ENCODE measurements at places on chromosomes 7 and 10.

DNA sequence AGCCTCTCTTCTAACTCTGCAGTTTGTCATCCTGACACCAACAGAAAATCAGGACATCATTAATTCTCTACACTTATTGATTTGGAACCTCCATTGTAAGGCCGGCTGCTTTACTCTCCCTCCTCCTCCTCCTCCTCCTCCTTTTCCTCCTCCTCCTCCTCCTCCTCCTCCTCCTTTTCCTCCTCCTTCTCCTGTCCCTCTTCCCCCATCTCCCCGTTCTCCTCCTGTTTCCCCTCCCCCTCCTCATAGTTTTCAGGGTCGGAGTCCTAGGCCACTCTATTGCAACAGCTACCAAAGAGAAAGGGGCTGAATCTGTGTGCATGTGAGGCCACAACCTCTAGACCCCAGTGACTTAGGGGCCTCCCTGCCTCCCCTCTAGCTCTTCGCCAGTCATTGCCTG lies 136.1 kb downstream of the HECW1 start:
- no peak for DNase-seq

DNA sequence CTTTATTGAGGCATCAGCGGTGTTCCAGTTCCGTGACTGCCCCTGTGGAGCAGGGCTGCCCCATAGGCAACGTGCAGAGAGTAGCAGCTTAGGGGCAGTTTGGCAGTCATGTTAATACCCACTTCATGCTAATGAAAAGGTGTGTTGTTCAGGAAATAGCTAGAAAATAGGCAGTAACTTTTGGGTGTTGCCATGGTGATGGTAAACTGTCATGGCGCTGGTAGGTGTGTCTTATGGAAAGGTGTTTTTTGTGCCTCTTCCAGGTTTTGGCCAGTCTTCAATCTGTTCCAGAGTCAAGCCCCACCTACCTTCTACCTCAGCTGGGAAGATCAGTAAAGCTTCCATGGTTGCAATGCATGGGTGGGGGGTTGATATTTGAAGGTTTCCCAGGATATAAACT lies 36.3 kb upstream of the MINDY3 start:
- no peak for DNase-seq

DNA sequence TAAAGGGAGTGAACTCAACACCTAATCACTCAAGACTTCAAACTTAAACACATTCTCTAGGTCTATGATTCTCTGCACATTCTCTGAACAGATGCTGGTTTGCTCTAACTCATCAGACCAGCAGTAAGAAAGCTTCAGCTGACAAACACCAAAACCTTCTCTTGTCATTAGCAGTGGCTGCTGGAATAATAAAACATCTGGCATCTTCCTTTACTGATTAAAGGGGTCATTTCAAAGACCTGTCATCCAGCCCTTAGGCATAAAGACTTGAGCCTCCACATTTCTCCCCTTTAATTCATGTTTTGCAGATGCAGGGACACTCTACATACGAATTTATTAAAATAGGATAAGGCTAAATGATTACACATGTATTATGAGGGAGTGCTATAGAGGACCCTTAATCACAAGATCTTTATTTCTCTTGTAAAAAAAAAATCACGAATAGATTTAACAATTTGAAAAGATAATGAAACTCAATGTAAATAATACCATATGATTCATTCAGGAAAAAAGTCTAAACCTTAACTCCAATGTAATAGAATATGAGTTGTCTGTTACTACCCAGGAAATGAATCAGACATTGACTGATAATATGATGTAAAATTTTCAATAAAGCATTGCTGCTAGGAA lies 152.4 kb upstream of the GNAI1 start:
- DNase-seq = no peak

DNA sequence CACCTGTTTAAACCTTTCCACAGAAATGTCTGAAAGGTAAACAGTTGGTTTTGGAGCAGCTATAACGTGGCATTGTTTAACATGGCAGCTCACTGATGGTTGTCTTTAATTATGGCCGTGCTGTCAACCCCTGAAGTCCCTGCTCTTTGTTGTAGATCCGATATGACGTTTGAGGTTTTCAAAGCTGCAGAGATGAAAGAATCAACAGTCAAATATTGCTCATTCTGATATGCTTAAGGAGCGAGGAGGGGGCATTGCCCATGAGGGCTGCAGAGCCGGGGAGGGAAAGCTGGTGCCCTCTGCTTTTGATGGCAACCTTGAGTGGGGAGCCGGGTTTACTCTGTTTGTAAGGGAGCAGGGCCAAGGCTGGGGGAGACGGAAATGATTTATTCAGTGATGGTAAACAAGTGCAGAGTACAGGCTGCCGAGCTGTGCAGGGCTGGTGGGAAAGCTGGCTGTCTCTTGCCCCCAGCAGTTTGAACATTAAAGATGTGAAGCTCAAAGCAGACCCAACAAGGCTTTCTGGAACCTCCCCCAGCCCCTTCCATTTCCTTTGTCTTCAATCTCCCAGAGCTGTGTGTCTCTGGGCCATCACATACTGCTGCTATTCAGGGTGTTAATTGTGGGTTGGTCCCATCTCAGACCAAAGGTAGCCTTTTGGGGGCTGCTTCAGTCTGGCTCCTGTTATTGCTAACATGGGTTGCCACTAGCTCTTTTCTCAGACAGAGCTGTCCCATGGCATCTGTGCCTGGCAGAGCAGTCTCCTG lies 345.5 kb downstream of the LRMDA start:
- no peak for DNase-seq

GRCh38 chr10:23472181-23472580 lies 33.3 kb downstream of the OTUD1 start:
- no peak for DNase-seq

- DNase-seq = no peak
Observed at GRCh38 chr10:69953851-69954250, 98.8 kb upstream of the MACROH2A2 start.

GRCh38 chr10:123795846-123796590 lies 95.6 kb downstream of the CPXM2 start:
- DNase-seq = no peak

DNA sequence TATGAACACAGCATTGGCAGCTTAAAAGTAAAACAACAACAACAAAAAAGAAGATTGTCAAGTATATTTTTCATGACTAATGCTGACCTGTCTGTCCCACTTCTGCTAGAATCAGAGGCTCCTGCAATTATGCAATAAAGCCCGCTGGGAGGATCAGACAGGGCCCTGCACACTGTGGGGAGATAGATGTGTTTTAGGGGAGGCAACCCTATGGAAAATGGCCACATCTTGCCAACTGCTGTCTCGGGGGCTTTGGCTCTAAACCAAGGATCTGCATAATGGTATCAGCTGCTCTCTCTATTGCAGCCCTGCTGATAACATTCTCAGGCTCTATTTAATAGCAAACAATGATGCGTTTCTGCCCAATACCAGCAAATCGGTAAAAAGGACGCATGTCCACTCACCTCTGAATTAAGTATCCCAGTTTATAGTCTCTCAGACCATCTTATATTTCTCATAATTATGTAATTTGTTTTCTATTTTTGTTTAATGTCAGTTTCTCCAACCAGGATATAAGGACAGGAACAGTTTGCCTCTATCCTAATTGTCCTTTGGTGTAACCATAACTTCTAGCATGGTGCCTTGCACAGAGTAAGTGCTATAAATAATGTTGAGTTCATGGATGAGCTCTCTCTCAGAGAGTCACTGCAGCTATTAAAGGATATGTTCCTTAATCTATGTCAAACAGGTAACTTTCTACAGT lies 15.3 kb upstream of the PRKAR2B start:
- DNase-seq = no peak

Measured in GF-D8 (cell line).